ENCODE measurements at places on chromosomes 11 and 22.

GRCh38 chr11:6303661-6304060 lies 16.6 kb downstream of the CAVIN3 start:
- DNase-seq: no peak

- no peak for DNase-seq
These were observed 69.9 kb downstream of the MPPED1 start for GRCh38 chr22:43481568-43482317.

GRCh38 chr11:69380451-69380901 lies 86.5 kb downstream of the MYEOV start:
- no peak for DNase-seq

DNA sequence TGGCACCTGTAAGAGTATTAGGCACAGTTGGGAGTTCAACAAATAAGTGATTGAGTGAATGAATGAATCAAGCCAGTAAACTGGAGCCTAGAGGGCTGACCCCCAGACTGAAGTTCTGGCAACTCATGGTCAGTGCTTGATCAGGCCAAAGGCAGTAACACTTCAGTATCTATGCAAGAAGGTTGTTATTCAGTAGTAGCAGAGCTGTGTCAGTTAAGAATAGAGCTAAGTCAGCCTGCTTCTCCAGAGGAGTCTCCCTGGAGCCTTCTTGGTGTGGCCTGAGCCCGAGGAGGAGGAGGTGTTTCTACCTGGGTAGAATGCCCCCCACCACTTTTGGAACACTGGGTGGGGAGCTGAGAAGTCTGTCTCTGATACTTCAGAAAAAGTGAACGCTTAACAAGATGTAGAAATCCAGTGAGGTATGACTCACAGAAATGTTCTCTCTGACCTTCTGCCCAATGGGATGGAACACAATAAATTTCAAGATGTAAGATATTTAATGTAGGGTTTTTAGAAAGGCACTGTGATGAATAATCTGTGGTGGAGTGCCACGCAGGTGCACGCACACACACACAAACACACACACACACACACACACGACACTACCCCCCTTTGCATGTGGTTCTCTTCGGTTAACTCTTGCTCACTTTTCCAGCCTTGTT lies 219.9 kb downstream of the HIPK3 start:
- peak; percentile 13 for DNase-seq

DNA sequence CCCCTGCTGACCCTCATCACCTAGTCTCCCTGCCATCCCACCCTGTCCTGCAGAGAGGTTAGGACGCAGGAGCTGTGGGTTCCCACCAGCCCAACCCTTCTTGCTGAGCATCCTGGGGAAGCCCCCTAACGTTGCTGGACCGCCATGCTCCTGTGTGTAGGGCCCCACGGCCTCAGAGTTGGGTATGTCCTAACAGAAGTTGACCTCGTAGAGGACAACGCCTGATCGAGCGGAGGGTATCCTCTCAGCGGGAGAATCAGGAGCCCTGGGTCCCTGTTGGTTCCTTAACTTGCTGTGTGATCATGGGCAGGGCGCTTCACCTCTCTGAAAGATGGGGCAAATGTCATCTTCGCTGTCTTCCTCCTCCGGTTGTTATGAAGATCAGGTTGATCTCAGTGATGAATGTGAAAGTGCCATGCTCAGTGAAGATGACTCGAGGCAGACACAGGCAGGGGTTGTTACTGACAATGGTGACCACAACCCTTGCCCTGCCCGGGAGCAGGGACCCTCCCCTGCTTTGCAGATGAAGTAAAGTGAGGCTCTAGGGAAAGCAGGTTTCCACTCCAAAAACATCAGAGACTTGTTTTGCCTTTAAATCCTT lies 19.3 kb upstream of the CD5 start:
- DNase-seq: no peak

GRCh38 chr22:36154423-36154945 lies 6.1 kb downstream of the APOL3 start:
- DNase-seq: no peak
